ENCODE measurements at places on chromosomes 6 and 20. TPM values are rescaled to one million over a fixed set of nuclear protein-coding genes. Genes with fewer than 3 reads are reported as not detected.

DNA sequence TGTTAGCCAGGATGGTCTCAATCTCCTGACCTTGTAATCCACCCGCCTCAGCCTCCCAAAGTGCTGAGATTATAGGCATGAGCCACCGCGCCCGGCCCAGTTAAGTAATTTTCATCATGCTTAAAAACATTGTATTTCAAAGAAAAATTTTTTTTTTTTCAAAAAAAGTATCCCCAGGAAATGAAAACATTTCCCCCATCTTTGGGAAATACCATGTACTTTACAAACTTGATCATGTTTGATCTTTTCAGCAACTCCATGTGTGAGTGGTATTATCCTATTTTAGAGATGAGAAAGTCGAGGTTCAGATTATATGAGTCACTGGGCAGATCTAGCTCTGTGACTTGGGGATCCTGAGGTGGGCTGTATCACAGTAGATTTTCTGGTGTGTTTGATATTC lies 11.8 kb downstream of the CHMP4B start:
- no peak for DNase-seq

- peak; percentile 57 for DNase-seq
Observed at GRCh38 chr20:44911264-44911921, 1.5 kb downstream of the PABPC1L start.

DNA sequence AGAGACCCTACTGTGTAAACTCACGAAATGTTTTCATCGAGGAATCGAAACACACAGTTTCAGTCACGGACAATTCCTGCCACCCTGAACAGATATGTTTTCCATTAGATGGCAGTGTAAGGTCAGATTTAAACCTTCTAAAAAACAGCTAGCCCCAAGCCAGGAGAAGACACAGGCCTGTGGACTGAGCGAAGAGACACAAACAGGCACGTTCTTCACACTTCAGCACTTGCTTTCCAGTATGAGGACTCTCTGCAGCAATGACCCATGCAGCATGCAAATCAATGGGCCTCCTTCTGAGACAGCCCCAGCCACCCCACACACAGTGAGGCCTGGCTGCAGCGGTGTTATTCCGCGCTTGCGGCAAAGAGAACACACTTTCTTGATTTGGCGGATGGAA lies 31.9 kb downstream of the HUS1B start:
- no peak for DNase-seq

GRCh38 chr20:745683-746301 lies 22.5 kb downstream of the SLC52A3 start:
- no peak for DNase-seq

GRCh38 chr6:40931931-40932330 lies 107.1 kb downstream of the UNC5CL start:
- no peak for DNase-seq

GRCh38 chr6:163207431-163208383 lies 206.8 kb upstream of the QKI start:
- DNase-seq: no peak

DNA sequence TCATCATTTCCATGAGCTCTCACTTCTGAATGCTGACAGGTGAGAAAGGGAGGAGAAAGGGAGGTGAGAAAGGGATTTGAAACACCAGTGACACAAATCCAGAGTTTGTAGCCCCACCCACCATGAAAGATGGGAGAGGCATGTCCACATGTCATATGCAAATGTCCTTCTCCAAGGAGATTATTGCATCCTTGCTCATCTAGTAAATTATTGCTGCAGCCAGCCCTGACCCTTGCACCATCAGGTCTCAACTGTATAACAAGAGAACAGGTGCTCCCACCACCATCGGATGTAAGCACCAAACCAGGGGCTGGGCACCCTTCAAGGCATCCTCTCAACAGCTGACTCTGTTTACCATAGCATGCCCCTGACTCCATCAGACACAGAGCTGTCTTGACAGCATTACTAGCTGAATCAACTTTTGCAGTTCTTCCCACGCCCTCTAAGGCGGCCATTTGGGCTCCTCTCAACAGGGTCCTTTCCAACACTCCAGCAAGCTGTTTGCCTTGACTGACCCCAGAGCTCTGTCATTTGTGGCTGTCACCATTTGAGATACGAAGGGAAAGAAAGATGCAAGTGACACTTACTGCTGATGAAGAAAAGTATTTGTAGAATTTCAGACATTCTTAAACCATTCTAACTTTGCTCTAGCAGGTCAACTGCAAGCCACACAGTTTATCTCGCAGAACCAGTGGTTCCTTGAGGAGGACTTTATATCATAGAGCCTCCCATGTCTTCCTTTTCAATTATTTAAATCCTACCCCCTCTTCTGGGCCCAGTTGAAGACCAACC lies 14.2 kb downstream of the GFOD1 start:
- no peak for DNase-seq

GRCh38 chr6:114569669-114570068 lies 226.8 kb upstream of the HS3ST5 start:
- DNase-seq: no peak

GRCh38 chr20:63977739-63978276 lies 1.6 kb downstream of the SAMD10 start:
- DNase-seq: peak; percentile 32

DNA sequence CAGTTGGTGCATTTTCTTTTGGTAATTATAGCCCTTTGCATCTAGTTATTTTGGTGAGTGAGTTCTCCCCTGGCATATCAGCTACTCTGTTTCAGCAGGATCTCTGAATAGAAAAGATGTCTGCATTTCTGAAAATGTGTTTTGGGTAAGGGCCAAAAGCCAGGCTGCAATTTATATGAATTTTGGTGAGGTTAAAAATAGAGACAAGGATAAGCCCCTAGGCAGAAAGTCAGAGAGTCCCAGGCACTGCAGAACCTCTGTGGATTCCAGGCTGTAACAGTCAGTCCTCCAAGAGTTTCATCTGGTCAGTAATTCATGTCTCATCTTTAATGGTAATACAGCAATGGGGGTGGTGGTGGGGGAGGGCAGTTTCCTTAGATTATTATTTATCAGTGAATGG lies 53.0 kb downstream of the HDGFL1 start:
- DNase-seq: no peak

DNA sequence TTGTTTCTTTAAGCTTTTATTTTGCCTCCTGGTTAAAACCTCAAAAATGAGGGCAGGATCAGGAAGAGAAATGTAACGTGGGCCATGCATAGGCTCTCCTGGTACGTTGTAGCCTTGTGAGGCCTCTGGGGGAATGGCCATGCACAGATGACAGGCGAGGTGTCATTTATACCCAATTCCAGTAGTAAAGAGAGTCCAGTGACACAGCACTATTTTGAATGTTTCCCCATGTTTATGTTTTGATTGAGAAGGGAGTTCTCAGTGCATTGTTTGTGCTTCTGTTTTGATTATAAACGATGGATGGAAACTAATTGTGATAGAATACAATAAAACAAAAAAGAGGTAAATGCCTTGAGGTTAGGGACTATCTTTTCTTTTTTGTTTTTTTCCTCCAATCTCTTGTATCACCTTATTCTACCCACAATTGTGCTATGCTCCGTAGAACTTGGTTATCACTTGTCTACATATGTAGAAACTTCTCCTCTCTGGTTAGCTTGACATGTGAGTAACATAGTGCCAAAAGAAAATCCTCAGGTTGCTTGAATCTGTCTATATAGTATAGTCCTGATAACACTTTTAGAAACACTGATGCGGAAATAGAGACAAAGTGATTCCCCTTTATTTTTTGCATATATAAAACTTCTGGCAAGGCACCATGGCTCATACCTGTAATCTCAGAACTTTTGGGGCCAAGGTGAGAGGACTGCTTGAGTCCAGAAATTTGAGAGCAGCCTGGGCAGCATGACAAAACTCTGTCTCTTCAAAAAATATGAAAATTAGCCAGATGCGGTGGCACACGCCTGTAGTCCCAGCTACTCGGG lies 6.9 kb upstream of the SMIM28 start:
- no peak for DNase-seq

DNA sequence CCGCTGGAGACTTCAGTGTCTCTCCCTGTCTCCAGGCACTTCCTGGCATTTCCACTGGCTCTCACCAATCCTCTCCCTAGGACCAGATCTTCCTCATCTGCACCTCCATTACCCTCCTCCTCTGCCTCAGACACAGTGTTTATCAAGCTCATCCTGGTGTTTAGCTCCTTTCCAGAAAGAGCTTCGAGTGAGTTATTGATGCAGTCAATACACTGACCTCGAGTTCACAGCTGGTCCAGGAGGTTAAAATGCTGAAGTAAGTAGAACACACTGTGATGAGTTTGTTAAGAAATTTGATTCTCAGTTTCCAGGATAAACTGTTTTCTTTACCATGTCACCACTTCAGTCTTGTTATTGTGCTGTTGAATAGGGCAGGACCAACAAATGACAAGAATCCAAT lies 42.1 kb upstream of the ARMC2 start:
- no peak for DNase-seq

DNA sequence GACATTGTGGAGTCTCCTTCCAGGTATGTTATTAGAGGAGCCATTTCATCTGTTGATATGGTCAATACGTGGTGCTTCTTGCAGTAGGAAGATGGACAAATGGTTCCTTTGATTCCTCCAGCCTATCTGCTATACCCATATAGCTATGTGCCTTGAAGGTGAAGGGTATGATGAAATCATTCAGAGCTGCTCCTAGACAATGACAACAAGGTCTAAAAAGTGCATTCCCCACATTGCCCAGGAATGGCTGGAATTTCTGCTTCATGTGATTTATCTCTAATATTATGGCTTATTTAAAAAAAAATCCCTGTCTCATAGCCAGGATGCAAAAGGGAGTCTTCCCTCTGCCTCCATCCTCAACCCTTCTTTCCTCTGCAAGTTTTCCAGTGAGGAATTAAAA lies 14.1 kb downstream of the DAAM2 start:
- DNase-seq: no peak

GRCh38 chr6:70622461-70622860 lies 45.2 kb upstream of the SMAP1 start:
- no peak for DNase-seq

C6orf52 gene
- total RNA-seq: not detected

SLCO4A1 gene
- total RNA-seq: 15.3 TPM

NRSN1 gene
- not detected for total RNA-seq

PYGB gene
- total RNA-seq: 31.5 TPM

OTOR gene
- not detected for total RNA-seq

GSTA3 gene
- not detected for total RNA-seq

SLC17A3 gene
- total RNA-seq: not detected

LTA gene
- total RNA-seq: under 0.01 TPM

HEBP2 gene
- 11.6 TPM for total RNA-seq

All from hematopoietic multipotent progenitor cell (in vitro differentiated cells).